ENCODE measurements at places on chromosomes 16 and 17. TPM values are rescaled to one million over a fixed set of nuclear protein-coding genes. Genes with fewer than 3 reads are reported as not detected.

The SKAP1 gene
- total RNA-seq = 0.65 TPM

The KRT33B gene
- not detected for total RNA-seq

The SBK1 gene
- total RNA-seq = 0.10 TPM

The KCNAB3 gene
- total RNA-seq = 0.98 TPM

The KRTAP4-5 gene
- total RNA-seq = not detected

The CDRT15L2 gene
- not detected for total RNA-seq

The TNFRSF17 gene
- not detected for total RNA-seq

The VMO1 gene
- not detected for total RNA-seq

The TBC1D3 gene
- not detected for total RNA-seq

The ACSM2A gene
- not detected for total RNA-seq

The MYH1 gene
- total RNA-seq = not detected

The OR1A2 gene
- total RNA-seq = not detected

The WNK4 gene
- total RNA-seq = 1.3 TPM

The HSF4 gene
- total RNA-seq = 1.3 TPM

The CCL17 gene
- total RNA-seq = not detected

The CDH3 gene
- total RNA-seq = not detected

The PIPOX gene
- total RNA-seq = 2.8 TPM

The KCNJ18 gene
- not detected for total RNA-seq

The CA7 gene
- total RNA-seq = not detected

The MOSMO gene
- total RNA-seq = 35.5 TPM

The CHD3 gene
- 124 TPM for total RNA-seq

The PLLP gene
- 8.4 TPM for total RNA-seq

The ORMDL3 gene
- total RNA-seq = 34.9 TPM

The NCOR1 gene
- 166 TPM for total RNA-seq

The PITPNM3 gene
- 1.3 TPM for total RNA-seq

The RSL1D1 gene
- total RNA-seq = 152 TPM

The ITGB4 gene
- 50.0 TPM for total RNA-seq

The SPPL2C gene
- total RNA-seq = not detected

The PRSS53 gene
- total RNA-seq = 1.3 TPM

The PLCG2 gene
- total RNA-seq = 9.6 TPM

The MLLT6 gene
- total RNA-seq = 42.7 TPM

The IRX6 gene
- not detected for total RNA-seq

The RNF222 gene
- not detected for total RNA-seq

The TTYH2 gene
- 2.1 TPM for total RNA-seq

The PSME3 gene
- total RNA-seq = 109 TPM

The LRRC37B gene
- 11.1 TPM for total RNA-seq

The HCRT gene
- not detected for total RNA-seq

The C17orf50 gene
- not detected for total RNA-seq

The NPIPB9 gene
- total RNA-seq = 4.1 TPM

The OR1F1 gene
- not detected for total RNA-seq

The FKBP10 gene
- 140 TPM for total RNA-seq

The HOXB7 gene
- total RNA-seq = 14.4 TPM

The EXOC3L1 gene
- 4.9 TPM for total RNA-seq

The KLHL36 gene
- total RNA-seq = 64.7 TPM

The MYH13 gene
- not detected for total RNA-seq

The CLEC19A gene
- not detected for total RNA-seq

The CDYL2 gene
- total RNA-seq = 49.9 TPM

The TMEM106A gene
- 9.8 TPM for total RNA-seq

The KRTAP4-16 gene
- not detected for total RNA-seq

The ASPHD1 gene
- total RNA-seq = 0.33 TPM

The HS3ST3A1 gene
- 0.10 TPM for total RNA-seq

The CCL4 gene
- total RNA-seq = not detected

The PIMREG gene
- total RNA-seq = 16.2 TPM

Measured in vein endothelial cell (primary cell).